ENCODE measurements at places on chromosomes 1 and 21.

- DNase-seq: no peak
Observed at GRCh38 chr1:204611036-204611435, 74.5 kb downstream of the LRRN2 start.

DNA sequence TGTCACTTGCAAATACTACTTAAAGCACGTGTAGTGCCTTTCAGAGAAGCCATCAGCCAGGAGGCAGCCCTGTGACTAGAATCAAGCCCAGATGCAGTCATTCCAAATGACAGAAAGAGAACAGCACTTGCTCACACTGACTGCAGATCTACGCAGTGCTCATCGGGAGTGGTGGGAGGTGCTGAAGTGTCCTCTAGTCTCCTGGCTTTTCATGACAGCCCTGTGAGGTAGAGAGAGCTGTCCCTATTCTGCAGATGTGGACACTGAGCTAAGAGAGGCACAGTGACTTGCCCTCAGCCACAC, 62.3 kb upstream of the EDN2 start:
- DNase-seq: no peak

- no peak for DNase-seq
Observed at GRCh38 chr1:115136106-115136505, 46.8 kb upstream of the TSPAN2 start.

DNA sequence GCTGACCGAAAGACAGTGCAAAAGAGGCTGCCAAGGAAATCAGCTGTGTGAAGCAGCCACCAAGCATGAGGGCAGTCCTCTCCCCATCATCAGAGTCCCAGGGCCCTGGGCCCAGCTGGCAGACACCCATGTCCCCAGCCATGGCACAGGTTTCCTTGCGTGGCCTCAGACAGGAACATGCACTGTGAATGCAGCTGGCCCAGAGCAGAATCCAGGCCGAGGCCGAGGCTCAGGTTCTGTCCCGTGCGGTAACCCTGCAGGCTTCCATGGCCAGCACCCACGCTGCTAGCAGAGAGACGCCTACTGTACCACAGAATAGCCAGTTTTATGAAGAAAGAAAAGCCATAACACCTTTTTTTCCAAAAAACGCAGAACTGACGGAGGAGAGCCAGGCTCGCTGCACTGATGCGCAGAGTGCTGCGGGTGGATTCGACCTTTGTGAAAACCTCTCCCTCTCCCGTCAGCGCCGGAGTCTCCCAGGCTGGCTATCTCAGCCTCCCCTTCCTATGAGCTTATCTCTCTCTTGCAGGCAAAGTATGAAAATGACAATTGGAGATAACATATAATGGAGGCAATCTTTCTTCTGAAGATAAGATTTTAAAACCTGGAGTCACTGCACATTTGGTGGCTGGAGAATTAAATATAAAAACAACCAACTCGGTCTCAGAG, 106.6 kb downstream of the NPHP4 start:
- no peak for DNase-seq

DNA sequence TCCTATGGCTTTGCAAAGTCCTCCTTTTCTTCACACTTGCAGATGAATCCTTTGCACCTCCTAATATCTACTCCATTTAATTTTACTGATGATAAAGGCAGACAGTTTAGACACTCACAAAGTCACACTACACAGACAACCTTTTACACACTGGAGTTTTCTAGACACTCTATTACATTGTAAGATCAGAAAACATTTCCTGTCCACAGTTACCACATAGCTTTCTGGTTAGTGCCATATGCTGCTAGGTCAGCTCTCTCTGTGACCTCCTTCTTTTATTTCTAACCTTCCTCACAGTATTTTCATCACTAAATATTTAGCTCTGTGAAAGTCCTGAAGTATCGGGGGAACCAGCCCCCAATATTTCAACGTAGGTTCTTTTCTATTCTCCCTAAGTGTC, 5.1 kb downstream of the SH2D1B start:
- no peak for DNase-seq

DNA sequence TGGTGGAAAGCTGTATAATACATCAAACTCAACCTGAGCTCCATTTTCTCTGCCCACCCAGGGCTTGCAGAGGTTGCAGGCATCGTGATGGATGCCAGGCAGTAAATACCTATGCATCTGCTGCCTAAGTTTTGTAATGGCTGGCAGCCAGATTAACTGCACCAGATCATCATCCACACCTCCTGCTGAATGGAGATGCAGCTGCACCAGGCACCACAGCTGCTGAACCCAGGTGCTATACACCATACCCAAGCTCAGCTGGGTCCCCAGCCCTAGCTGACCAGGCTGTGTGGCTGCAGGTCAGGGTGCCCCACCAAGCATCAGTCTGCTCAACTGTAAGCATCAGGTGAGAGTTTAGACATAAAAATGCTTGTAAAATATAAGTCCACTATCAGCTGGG, 6.7 kb upstream of the SNAPIN start:
- no peak for DNase-seq

DNA sequence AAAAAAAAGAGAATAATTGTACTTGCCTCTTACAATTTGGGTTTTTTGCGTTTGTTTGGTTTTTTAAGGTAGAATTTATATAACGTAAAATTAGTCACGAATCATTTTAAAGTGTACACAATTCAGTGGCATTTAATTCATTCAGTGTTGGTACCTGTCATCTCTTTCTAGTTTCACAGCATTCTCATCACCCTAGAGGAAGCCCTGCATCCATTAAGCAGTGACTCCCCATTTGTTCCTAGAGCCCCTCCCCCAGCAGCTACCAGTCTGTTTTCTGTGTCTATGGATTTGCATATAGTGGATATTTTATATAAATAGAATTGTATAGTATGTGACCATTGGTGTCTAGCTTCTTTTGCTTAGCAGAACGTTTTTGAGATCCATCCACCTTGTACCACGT, 233.2 kb upstream of the FMN2 start:
- no peak for DNase-seq

DNA sequence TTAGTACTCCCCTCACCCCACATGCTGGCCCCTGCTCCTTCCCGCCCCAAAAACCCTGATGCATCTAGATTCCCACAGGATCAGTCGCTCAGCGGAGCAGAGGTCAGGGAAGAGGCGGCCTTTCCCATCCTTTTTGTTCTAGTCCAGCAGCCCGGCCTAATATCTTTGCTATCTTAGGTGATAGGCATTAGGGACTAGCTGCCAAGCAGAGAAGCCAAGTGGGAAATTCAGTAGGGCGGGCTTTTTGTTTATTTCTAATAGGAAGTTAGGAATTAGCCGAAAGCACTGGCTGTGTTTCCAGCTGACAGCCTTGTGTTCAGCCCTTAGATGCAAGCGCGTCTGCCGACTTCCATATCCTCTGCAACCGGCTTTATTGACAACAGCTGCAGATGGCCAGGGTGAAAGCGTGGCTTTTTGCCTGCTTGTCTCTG, 59.0 kb upstream of the BCAR3 start:
- DNase-seq: no peak

- DNase-seq: no peak
Observed at GRCh38 chr1:112744009-112744578, 29.0 kb upstream of the PPM1J start.

- no peak for DNase-seq
Observed at GRCh38 chr21:26753822-26754221, 91.4 kb downstream of the ADAMTS1 start.

DNA sequence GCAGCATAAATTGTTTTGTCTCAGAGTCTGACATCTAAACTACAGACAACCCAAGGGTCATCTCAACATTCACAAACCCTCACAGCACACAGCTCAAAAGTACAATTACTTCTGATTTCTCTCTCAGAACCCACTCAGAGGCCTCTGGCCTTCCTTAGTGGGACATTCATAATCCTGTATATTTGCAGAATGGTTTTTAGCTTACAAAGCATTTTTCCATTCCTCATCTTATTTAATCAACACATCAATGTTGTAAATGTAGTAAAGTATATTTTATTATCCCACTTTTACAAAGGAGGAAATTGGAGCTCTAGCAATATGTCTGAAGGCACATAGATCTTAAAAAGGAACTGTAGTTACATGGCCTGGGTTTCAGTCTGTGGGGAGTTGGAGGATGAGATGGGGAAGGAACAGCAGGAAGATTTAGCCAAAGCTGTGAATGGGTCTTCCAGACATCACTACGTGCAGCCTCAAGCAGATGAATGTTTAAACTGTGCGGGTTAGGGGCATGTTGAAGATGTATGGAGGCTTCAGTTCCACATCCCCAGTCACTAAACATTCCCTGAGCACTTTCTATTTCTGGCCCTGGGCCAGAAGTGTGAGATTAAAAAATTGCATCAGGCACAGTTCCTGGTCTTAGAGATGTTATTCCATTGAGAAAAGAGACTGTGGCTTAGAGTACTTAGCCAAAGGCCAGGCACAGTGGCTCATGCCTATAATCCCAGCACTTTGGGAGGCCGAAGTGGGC, 13.3 kb downstream of the AKNAD1 start:
- no peak for DNase-seq

DNA sequence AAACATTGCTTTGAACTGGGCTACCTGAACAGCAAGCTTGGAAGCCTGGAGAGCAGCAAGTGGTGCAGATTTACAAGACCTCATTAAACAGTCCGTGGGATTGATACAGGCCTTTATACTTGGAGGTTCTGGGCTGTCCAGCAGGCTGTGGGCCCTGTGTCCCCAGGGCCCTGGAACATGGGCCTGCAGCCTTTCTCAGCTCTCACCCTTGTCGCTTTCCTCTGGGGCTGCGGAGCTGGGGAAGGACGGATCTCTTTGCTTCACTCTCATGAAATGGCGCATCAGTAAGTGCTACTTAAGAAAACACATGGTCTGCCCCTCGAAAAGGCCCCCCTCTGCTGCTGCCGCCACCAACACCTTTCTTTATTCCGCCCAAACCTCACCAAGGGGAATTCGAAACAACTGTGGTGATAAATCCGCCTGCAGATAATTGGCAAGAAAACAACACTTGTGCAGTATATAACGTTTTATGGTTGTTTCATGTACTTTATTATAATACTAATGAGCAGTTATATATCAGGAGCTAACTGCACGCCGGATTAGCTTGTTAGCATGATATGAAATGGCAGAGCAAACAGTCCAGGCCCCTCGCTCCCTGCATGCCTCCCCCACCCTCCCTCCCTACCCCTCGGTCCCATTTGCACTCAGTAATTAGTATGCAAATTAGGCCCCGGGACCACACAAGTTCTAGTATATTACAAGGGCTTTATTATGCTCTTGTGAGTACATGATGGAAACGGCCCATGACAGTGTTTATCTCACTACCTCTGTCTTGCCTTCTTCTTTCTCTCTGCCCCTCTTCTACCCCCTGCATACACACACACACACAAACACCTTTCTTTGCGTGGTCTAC, 131.5 kb downstream of the RNF220 start:
- DNase-seq: no peak

- no peak for DNase-seq
Observed at GRCh38 chr1:66944330-66945274, 19.8 kb downstream of the MIER1 start.

- no peak for DNase-seq
Observed at GRCh38 chr1:207996636-207997035, 85.7 kb upstream of the CD34 start.

GRCh38 chr1:52559875-52560274, 7.0 kb upstream of the TUT4 start:
- no peak for DNase-seq

DNA sequence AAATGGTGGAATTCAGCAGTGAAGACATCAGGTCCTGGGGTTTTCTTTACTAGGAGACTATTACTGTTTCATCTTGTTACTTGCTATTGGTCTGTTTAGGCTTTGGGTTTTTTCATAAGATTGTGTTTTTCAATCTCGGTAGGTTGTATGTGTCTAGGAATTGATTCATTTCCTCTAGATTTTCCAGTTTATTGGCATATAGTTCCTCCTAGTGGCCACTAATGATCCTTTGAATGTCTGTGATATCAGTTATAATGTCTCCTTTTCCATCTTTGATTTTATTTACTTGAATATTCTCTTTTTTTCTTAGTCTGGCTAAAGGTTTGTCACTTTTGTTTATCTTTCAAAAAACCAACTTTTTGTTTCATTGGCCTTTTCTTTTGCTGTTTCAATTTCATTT, 233.0 kb downstream of the RWDD3 start:
- DNase-seq: no peak

- no peak for DNase-seq
Observed at GRCh38 chr1:29043274-29043965, 80.3 kb downstream of the TMEM200B start.

DNA sequence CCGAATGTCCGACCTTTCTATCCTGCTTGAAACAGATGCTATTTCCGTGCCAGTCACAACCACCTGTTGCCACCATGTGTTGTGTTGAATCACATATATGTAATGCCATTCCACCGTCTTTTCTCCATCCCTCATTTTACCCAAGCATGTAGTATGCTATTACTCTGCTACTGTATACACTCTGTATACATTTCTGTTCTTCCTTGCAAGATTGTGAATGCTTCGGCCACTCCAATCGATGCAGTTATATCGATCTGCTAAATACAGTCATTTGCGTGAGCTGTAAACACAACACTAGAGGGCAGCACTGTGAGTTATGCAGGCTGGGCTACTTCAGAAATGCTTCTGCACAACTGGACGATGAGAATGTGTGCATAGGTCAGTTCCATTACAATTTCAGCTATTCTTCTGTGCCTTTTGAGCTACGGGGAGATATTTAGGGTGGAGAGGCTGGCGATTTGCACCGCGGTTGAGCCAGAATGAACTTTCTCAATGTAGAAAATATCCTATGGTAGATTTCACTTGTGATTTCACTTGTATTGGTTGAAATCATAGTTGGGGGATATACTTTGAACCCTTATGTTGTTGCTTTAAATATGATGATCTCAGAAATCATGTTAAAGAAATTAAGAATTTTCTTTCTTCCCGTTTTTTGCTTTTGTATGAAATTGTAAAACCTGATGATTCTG, 289.8 kb downstream of the NTNG1 start:
- peak; percentile 0 for DNase-seq

DNA sequence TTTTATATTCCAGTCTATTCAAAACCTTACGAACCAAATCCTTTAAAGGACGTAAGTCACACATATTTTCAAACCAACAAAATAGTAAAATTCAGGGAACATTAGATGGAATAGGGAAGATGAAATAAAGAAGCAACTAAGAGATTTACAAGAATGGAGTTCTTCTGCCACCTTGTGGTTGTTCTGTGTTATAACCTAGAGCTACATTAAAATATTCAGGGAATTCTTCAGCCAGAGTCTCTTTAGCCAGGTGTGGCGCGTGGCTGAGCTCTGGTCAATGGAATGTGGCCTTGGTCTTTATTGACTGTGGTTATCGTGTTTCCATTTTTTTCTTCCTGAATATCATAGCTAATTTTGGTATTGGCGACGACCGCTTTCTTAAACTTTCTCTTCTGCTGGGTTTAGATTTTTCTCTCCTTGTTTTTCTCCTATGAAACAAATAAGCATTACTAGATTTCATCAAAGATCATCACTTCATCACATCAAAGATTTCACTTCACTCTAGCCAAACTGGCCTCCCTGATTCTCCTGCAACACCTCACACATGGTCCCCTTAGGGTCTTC, 221.3 kb downstream of the MRPL39 start:
- DNase-seq: no peak
